ENCODE measurements at places on chromosomes 4 and X.

GRCh38 chrX:45592101-45592500 is 391.4 kb upstream of the DIPK2B start:
- DNase-seq, result no peak

DNA sequence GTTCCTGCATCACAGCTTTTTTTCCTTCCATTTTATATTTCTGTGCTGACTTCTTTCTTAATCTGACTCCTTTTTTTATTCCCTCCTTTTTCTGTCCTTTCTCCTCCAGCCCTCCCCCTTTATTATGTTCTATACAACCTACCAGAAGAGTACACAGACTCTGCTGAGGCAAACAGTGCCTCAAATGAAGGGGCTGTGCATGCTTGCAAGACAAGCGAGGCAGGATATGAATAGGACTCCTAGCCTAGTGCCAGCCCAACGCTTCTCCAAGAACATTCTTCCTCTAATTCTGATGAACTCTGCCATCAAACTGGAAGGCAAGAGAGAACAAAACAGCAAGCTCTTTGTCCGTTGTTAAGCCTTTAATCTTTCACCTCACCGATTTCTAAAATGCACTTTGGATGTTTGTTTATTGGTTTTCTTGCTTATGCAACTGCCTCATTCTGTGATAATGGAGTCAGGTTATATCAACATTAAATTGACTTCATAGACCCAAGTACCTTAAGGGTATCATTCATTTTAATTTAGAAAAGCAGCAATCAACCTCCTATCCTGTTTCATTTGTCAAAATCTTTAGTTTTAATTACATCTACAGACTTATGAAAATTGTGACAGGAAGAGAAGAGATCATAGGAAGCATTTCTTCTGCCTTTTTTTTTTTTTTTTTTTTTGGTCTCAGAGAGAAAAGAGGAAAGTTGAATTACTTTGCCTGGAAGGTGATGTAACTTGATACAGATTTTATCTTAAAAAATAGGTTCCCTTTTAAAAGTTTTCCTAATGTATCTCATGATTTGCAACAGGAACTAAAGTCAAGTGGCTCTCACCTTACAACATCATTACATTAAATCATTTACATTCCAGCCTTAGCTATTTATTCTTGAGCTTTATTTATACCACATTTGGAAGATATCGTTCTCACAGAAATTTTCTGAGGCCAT is 284.7 kb upstream of the FTHL17 start:
- DNase-seq, result no peak

DNA sequence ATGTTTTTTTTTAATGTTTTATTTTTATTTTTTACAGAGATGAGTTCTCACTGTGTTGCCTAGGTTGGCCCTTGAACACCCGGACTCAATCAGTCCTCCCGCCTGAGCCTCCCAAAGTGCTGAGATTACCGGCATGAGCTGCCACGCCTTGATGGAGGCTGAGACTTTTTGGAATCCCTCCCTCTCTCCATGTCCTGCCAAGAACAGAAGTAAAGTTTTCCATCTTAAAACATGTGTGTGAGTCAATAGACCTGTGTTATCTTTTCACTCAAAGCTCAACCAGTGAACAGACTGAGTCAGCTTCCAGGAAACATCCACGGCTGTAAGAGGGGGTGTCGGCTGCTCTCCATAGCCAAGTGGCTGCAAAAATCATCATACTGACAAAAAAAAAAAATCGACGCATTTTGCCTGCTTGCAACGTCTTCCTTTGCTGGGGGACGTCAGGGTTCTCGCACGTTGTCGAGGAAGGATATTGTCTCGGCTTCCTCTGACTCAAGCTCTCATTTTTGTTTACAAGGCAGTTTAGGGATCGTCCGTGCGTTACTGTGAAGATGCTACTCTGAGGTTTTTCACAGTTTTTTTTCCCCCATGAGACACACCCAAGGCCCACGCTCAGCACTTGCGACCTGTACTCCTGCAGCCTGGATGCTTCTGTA is 10.0 kb upstream of the ASMTL start:
- peak; percentile 39 for DNase-seq

GRCh38 chr4:88097781-88098180 is 60.7 kb downstream of the ABCG2 start:
- DNase-seq, result no peak

- no peak for DNase-seq
These were observed 614 bp downstream of the BEX3 start for GRCh38 chrX:103376979-103377324.

DNA sequence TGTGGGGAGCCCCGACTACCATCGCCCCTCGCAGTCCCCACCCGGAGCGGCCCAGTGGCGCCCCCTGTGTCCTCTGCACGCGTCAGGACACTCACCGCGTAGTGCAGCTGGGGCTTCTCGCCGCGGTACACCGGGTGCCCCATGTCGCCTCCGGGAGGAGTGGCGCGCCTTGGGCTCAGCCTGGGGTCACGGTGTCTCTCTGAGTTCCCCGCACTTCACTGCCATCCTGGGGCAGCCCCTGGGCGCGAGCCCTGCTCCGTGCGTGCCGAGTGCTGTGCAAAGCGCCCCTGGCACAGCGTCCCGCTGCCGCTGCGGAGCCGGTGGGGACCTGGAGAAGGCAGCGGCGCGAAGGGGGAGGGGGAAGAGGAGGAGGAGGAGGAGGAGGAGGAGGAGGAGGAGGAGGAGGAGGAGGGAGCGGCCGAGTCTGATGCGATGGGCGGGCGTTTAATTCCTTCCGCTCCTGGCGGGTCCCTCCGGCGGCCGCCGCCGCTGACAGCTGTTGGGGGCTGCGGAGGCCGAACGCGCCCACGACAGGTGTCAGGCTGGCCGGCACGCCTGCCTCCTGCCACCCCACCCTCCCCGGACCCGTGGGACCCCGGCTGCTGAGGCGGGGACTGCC is 134.3 kb downstream of the AMELX start:
- DNase-seq, result no peak

- no peak for DNase-seq
These were observed 20.8 kb downstream of the PPP3CA start for GRCh38 chr4:101326576-101326975.

DNA sequence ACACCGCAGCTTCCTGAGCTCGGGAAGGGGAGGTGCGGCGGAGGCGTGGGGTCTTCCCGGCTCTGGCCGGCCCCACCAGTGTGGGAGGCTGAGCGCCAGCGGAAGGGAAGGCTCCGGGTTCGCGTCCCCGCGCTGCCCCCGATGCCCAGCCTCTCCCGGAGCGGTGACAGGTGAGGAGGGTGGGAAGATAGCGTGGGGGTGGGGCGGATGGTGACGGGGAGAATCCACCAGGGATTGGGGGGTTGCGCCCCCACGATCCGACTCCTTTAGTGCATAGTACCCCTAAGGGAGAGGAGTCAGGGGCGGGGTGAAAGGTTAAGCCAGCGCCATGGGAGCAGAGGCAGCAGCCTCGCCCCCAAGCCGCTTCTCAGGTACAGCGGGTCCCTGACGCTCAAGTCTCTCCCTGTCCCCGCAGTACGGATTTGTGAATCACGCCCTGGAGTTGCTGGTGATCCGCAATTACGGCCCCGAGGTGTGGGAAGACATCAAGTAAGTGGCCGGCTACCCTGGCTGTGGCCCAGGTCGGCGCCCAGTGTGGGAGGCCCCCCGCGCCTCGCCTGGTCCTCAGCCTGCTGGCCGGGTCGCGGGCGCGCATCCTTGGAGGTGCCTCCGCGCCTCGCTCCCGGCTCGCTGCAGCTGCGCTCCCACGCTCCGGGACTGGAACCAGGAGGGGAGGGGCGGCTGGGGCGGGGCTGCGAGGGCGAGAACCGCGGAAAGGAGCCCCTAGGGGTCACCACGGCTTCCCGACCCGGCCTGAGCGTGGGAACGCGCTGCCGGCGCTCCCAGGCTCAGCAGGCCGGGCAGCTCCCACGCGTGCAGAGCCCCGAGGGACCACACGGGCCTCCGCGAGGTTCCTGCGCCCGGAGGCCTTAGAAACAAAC is 791 bp downstream of the GUCY1B1 start:
- DNase-seq, result no peak

DNA sequence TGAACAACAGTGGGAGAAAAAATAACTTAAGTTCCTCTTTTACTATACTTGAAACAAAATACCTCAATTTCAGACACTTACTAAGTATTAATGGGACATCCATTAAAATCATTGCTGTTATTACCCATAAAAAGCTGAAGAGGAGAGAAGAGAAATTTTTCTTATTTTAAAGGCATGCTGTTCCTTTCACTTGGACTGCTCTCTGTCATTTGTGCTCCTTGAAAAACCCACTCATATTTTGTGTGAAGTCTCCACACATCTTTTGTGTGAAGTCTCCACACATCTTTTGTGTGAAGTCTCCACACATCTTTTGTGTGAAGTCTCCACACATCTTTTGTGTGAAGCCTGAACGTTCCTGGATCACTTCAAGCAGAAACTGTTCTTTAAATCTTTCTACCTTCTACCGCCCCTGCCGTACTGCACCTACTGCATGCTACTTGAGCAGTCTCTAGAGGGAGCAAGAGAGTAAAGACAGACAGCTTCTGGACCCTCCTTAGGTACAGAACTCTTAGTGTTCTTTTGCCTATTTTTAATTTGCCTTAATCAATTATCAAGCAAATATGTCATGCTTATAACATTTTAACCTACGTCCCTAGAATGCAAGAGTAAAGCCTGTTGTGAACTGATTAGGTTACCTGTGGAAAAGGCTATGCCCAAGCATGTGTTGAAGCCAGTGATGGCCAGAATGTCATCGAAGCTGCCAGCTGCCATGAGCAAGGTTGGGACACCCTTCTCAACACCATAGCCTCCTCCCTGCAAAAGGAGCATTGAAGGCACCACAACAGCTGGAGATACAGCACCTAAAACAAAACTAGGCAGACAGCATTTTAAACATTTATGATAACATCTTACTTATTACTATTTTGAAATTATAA is 27.1 kb upstream of the SLC9B1 start:
- no peak for DNase-seq

GRCh38 chr4:108574402-108574801 is 46.0 kb upstream of the RPL34 start:
- DNase-seq, result no peak

- DNase-seq, result no peak
These were observed 80.1 kb upstream of the LRPAP1 start for GRCh38 chr4:3612281-3612680.

DNA sequence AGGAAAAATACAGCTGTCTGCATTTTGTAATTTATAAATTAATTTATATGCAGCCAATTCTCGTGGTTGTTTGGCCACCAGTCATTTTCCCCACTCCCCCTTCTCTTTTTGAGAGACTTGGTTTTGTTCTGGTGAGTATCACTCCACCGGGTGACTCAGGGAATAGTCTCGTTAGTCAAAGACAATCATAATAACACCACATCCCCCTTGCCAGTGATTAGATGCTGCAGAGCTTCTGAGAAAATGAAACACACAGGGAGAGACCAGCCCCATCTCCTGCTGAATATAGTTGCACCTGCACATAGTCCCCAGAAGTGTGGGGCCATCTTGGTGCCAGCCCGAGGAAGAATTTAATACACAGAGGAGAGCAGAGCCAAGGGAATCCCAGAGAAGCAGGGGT is 8.0 kb upstream of the FNIP2 start:
- no peak for DNase-seq

DNA sequence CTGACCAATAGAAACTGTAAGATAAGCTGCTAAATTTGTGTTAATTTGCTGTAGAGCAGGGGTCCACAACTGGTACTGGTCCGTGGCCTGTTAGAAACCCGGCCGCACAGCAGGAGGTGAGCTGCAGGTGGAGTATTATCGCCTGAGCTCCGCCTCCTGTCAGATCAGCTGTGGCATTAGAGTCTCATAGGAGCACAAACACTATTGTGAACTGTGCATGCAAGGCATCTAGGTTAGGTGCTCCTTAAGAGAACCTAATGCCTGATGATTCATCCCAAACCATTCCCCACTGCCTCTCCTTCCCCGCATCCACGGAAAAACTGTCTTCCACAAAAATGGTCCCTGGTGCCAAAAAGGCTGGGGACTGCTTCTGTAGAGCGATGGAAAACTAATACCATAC is 19.7 kb downstream of the FBXW7 start:
- DNase-seq, result no peak

DNA sequence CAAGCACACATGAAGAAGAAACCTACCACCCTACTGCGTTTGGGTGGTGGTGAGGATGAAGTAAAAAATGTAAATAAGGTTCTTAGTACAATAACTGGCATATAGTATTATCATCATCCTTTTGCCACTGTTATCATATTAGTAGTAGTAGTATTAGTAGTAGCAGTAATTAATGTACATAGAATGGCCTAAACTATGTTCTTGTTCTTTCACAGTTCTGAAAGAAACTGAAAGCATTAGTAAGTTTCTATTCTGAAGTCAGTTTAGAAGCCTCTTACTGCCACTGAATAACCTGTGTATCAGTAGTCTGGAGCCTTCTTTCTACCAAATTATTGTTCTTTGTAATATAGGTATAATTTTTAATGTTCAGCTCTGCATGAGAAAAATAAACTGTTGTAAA is 21.0 kb downstream of the COL4A6 start:
- no peak for DNase-seq

DNA sequence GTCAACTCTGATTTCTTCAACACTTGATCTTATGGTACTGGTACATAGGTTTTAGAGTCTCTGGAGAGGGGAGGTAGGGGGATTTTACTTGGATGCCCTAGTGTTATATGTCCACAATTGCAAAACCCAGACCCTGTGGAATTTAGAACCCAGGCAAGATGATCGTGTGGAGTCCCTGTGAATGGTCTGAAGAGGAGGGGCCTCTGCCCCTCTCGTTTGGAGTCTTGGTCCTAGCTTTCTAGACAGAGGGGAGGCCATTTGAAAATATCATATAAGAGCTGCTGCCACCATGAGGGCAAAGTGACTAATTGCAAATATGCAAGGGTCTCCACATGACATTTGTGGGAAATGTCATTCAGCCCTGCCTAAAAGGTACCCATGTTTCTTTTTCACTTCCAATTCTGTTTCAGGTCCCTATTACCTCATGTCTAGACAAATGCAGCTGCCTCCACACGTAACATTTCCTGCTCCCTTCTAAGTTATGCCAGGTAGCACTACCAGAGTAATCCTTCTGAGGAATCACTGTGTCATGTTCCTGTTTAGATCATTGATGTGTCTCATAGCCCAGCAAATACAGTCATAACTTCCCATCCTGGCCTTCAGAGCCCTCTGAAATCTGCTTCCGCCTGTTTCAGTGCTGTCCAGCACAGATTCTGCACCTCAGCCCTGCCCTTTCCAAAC is 126.8 kb downstream of the KLHL8 start:
- no peak for DNase-seq

GRCh38 chrX:53494436-53494835 is 60.3 kb upstream of the HSD17B10 start:
- no peak for DNase-seq

- no peak for DNase-seq
These were observed 28.8 kb downstream of the CCNI start for GRCh38 chr4:77047037-77047436.

DNA sequence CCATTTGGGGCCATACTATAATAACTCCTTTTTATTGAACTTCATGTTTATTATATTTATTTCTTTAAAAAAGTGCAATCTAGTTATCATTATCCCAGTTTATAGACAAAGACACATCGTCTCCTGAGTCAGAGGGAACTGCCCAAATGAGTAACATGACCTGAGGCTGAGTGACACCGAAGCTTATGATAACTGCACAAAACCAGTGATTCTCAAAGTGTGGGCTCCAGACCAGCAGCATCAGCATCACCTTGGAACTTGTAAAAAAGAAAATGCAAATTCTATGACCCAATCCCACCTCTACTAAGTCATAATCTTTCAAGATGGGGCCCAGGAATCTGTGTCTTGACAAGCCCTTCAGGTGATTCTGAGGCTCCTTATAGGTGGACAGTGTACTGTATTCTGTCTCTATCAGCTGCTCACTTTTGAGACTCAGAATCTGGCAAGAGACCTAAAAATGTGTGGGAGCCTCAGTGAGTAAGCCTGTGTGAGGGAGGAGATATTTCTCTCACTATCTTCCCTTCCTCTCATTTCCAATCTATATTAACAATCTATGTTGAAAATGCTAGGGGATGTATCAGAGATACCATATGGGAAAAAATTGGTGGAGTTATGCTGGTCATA is 147.0 kb downstream of the PACRGL start:
- no peak for DNase-seq
